AG20443 (cell line): ENCODE measurements at places on chromosomes 6 and 20.

DNA sequence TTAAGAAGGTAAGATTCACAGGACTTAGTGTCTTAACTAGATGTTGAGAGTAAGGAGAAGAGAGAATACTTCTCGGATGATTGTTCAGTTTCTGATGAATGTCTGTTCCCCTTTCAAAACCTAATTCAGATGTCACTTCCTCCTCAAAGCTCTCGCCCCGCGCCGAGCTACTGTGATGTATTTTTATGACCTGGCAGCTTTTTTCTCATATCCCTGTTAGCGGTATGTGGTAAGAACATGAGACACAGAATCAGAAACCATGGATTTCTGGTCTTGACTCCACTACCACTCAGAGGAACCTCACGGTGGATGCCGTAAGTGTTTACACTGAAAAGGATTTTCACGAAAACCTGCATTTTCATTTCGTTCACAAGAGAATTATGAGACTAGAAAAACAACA lies 48.4 kb downstream of the CEP43 start:
- DNase-seq: no peak

DNA sequence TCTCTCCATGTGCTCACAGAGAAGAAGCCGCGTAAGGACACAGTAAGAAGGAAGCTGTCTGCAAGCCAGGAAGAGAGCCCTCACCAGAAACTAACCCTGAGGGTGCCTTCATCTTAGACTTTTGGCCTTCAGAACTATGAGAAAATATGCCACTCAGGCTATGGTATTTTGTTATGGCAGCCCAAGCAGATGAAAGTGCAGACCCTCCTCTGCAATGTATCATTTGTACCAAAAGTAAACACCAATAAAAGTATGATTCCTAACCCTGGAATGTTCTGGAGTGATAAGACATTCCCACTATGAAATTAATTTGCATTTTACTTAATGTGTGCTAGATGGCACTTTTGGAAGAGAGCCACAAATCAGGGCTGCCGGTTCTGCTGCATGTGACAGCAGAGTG lies 594.3 kb downstream of the UTRN start:
- no peak for DNase-seq

GRCh38 chr6:31659649-31660380 lies 763 bp downstream of the C6orf47 start:
- DNase-seq: peak; percentile 49

DNA sequence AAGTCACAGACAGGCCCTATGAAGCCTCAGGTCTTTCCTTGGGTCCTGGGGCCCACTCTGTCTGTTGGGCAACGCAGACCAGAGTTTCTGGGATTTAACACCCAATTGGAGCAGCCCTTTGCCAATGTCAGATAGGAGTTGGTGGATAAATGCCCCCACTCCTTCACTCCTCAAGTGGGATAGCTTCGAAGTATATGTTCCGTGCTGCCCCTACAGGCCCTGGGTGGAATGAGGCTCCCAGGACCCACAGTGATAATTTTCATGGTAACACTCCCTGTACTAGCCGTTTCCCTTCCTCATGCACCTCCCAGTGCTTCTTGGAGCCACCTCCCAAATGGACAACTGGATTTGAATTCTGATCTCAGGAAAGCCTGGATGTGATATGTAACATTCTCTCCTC lies 145.4 kb downstream of the FOXA2 start:
- no peak for DNase-seq

- DNase-seq: no peak
Measured at GRCh38 chr6:89727501-89727900, 89.0 kb upstream of the LYRM2 start.

DNA sequence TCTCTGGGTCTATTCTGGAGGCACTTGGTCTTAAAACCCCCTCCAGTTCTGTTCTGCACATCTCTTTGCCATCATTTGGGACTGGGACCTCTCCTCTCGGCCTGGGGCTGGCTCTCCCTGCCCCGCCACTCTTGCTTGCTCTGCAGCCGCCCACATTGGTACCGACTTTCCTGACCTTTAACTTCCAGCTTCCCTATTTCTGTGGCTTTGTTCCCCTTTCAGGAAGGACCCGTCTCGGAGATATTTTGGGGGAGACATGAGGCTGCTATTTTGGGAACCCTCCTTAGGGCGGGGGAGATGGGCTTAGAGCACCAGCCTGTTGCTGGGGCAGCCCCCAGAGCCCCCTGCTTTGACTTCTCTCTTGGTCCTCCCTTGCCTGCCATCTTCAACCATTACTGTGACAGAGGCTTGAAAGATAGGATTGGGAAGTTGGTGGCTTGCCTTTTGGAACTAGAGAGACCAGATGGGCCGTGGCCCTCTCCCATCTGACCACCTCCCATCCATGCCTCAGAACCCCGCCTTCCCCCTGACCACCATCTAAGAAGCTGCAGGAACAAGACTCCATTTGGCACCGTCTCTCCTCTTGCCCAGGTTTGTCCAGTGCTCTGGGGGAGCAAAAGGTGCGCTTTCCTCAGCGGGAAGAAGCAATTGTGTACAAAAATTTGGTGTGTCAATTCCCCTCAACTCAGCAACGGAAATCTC lies 914 bp downstream of the TREM2 start:
- no peak for DNase-seq

GRCh38 chr6:133568970-133569889 lies 319.7 kb upstream of the TCF21 start:
- DNase-seq: peak; percentile 87

DNA sequence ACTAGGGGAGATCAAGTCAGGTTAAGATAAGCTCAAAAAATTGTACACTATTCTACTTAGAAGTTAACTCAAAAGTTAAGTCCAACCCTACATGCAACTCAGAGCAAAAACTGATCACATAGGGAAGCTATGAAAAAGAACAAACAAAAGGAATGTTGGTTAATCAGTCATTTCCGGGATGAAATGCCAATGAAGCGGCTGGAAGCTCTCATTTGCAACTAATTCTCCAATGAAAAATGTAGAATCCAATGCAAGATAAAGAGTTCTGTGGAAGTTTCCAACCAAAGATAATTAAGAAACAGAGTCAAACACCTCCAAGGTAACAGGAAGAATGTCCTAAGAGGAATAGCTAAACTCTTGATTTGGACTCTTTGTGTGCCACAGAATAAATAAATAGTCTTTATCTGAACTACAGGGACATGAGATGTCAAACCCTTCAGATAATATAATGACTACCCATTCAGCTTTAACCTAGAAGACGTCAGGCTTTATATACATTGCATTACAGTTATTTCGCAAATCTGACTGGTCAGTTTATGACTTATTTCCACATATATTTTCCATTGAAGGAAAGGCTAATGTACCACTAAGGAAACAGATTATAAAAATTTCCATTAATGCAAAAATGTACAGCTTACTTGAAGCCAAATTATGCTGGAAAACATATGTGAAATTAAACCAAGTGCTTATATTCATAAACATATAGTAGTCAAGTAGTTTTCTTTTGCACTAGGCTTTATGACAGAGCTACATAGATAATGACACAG lies 48.0 kb upstream of the DST start:
- DNase-seq: peak; percentile 58

DNA sequence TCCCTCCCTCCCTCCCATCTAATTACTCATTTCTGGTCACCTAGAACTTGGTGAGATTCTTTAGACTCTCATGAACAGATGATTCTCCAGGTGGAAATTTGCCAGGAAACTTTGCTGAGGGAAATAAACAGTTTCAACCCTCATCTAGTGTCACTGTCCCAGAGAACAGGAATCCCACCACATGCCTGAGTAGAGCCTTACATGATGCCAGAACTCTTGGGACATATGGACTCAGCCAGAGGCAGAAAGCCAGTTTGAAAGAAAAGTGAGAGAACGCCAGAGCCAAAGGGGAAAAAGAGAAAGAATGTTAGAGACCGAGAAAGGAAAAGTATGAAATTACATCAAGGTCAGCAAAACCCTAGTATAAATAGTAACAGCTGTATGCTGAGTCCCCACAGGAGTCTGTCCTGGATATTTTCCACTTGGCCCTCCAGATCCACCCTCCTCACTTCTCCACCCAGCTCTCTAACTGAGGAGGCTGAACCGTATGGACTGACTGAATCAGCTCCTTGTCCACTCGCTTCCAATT lies 127.5 kb upstream of the COL21A1 start:
- DNase-seq: peak; percentile 68

- DNase-seq: no peak
Measured at GRCh38 chr20:64278317-64278681, 22.8 kb downstream of the PCMTD2 start.

DNA sequence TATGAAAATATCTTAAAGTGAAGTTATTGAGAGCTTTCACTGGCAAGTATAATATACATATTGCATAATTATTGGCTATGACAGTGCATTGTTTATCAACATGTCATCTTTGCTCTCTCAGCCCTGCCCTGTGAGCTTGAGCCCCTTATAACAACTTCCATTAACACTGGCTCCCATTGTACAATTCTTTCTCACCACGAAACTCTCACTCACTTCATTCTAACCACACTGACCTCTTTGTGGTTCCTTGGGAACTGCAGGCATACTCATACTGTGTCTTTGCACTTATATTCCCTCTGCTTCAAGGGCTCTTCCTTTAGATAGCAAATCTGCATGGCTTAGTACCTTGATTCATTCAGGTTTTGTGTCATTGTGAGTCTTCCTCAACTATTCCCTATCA lies 411.8 kb downstream of the CDKAL1 start:
- peak; percentile 24 for DNase-seq

DNA sequence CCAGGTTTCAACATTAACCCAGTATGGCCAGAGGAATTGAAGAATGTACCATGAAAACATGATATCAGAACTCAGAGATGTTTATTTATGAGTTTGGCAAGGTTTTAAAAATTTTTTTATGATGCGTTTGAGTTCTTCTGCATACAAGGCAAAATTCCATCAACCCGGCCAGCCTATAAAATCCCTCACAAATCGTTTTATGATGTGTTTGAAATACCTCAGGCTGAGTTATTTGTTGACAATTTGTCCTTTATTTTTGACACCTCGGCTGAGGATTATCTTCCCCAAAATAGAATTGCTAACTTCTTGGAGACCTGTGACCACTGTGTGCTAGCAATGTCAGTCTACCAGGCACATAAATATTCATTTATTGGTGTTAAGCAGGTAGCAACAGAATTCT lies 91.9 kb upstream of the SLC24A3 start:
- no peak for DNase-seq

DNA sequence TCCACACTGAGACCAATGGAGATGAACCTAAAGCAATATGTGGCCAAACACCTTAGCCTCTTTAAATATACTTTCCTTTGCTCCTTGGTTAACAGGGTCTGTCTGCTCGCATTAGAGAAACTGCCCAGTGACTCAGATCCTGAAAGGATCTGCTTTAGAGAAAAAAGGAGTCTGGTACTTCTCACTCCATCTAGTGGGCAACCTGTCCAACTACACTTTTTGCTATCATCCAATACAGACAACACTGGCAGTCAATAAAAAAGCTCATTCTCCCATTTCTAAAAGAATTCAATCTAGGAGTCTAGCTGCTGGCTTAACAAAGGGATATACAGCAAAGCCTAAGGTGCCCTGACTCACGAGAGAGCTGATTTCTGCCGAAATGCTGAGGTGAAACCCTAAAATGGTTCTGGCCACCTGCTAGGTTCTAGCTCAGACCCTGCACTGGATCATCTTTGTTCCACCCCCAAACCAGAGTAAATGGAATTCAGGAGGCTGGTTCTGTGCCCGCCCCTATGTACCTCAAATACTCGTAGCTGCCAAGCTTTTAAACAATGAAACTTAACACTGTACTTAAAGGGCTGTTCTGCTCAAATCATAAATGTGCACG lies 11.5 kb downstream of the GNL1 start:
- DNase-seq: peak; percentile 68

DNA sequence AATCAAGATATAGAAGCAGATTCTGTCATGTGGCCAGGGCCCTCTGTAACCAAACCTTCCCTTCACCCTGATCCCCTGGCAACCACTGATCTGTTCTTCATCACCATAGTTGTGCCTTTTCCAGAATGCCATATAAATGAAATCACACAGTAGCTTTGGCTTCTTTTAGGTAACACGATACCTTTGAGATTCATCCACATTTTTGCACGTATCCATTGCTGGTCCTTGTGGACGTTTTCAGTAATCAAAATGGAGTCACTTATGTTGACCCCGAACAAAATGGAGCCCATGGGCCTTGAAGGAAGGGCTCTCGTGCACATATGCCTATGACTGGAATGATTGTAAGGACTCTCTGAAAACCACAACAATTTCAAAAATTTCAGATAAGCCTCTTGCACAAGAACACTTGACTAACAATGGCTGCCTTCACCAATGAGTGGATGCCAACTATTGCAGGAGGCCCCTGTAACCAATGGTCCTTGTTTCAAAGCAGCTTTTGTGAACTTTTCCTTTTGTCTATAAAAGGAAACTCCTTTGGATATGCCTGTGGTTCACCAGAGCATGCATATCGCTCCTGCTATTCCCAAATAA lies 84.3 kb upstream of the RALY start:
- DNase-seq: peak; percentile 88

- DNase-seq: peak; percentile 46
Measured at GRCh38 chr6:108874470-108875160, 26.4 kb downstream of the ARMC2 start.

DNA sequence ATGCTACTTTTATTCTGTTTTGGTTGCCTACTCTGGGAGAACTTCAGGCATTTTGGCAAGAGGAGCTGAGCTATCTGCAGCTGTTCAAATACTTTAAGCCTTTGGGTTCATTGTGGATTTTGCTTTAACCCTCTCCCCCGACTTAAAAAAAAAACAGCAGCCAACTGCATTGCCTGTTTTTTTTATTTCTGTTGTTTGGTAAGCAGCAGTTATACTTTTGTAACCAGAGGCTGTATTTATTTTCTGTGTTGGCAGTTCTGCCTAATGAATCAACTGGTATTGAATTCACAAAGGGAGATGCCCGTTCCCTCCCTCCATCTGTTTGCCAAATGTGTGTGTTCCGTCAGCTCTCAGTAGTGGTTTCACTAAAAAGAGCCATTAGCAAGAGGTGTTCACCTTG lies 484.0 kb downstream of the UTRN start:
- DNase-seq: peak; percentile 12

DNA sequence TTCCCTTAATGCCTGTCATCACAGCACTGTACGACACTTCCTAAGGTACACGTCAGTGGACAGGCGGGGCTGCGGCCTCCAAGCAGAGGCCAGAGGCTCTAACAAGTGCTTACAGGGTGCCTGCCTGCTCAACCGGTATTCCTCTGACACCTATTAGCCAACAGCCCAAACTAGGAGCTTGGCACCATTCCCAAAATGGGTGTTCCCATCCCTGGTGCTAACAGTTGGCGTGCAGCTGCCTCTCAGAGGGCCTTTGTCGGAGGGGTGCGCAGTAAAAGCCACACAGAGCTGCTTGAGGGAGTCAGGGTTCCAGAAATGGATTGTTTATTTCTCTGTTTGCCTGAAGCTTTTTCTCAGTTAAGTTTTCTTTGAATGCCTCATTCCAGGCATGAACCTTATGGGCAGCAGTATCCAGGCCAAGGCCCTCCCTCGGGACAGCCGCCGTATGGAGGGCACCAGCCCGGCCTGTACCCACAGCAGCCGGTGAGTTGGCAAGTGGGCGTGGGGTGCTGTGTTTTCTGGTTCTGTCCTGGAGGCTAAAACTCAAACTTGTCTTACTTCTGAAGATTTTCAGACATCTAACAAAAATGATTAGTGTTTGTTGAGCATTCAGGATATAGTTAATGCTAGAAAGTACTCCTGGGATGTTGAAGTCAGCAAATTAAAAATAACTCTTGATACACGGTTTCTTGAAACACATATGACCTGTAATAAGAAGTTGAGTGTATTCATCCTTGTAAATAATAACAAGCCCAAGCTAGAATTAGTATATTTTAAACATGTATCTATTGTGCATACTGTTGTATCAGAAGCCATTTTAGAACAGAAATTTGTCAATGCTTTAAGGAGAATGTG lies 124.7 kb downstream of the TMEM242 start:
- no peak for DNase-seq

- DNase-seq: no peak
Measured at GRCh38 chr6:47256361-47256760, 53.3 kb downstream of the TNFRSF21 start.

GRCh38 chr6:148965287-148965686 lies 218.5 kb downstream of the UST start:
- no peak for DNase-seq
